ENCODE measurements at places on chromosomes 5 and 9. TPM values are rescaled to one million over a fixed set of nuclear protein-coding genes. Genes with fewer than 3 reads are reported as not detected.

The PNPLA7 gene
- total RNA-seq = 0.65 TPM

The SYK gene
- not detected for total RNA-seq

The MED10 gene
- total RNA-seq = 10.4 TPM

The AK8 gene
- 0.11 TPM for total RNA-seq

The BSPRY gene
- total RNA-seq = not detected

The DDX31 gene
- 13.1 TPM for total RNA-seq

The PTGDS gene
- total RNA-seq = 2.8 TPM

The SRP19 gene
- total RNA-seq = 31.2 TPM

The PPP2R2B gene
- total RNA-seq = not detected

The SELENOP gene
- 409 TPM for total RNA-seq

The PGM5 gene
- 87.0 TPM for total RNA-seq

The QRFP gene
- not detected for total RNA-seq

The FAM114A2 gene
- total RNA-seq = 29.7 TPM

The WNT8A gene
- total RNA-seq = not detected

The F2RL2 gene
- 0.11 TPM for total RNA-seq

The TMEM215 gene
- not detected for total RNA-seq

The FOXI1 gene
- total RNA-seq = not detected

The GALT gene
- total RNA-seq = 29.8 TPM

The INSYN2B gene
- 0.87 TPM for total RNA-seq

The NEUROG1 gene
- total RNA-seq = not detected

Data from dermis lymphatic vessel endothelial cell (primary cell).